BE2C (cell line): ENCODE measurements at places on chromosomes 2 and 18.
A peak's percentile ranks its signal among the peaks of the same experiment; 100 is the strongest.

DNA sequence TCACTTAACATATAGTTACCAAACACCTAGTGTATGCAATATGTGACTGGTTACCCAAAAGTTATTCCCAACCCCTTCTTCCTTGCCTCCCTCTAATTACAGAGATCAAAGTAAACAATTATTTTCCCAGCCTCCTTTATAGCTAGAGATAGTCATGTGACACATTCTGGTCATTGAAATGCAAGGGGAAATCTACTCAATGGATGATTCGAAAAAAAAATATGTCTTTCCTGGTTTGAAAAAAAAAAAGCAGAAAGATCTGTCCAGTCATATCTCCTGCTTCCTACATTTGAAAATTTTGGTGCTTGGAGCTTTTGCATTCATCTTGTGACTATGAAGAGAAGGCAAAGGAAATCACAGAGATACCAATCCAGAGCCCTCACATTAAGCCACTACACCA lies 27.6 kb upstream of the UGP2 start:
- no peak for DNase-seq

DNA sequence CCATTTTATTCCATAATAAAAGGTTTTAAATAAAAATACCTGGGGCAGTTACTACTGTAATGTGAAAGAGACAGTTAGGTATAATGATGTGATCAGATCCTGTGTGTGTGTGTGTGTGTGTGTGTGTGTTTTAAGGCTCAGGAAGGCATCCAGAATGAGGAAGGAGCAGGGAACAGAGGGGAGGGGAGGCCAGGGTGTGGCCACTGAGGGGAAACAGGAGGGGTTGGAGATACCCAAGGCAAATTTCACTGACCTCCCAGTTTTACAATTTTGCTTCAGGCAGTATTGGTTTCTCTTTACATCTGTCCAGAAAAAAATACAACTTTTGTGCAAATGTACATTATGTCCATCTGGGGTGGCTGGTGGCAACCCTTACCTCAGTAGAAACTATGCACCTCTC lies 163.5 kb upstream of the FBXO11 start:
- DNase-seq = no peak

GRCh38 chr2:238971318-238972145 lies 123.6 kb downstream of the TWIST2 start:
- DNase-seq = no peak

- no peak for DNase-seq
These were observed 13.1 kb upstream of the LGALSL start for GRCh38 chr2:64440843-64441242.

- peak; percentile 36 for DNase-seq
These were observed 173.7 kb upstream of the HNRNPA3 start for GRCh38 chr2:177038787-177039484.

DNA sequence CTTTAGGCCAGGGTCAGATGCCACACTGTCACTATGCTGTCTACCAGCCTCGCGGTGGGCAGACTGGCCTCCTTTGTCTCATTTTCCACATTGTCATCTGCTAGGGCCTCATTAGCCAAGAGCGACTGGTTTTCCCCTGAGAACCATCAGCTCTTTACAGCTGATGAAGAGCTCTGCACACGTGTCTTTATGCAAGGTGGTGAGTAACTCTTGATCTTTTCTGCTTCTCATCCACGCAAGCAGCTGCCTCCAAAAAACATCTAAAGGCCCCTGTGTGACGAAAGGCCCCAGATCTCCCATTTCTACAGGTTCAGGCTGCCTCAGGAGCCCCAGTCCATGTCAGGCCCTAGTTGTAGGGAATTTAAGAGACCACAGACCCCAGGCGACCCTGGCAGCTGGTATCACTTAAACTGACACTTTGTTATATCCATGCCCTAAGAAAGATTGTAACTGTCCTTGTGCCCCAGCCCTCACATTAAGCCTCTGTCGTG lies 52.9 kb downstream of the DPYSL5 start:
- no peak for DNase-seq

DNA sequence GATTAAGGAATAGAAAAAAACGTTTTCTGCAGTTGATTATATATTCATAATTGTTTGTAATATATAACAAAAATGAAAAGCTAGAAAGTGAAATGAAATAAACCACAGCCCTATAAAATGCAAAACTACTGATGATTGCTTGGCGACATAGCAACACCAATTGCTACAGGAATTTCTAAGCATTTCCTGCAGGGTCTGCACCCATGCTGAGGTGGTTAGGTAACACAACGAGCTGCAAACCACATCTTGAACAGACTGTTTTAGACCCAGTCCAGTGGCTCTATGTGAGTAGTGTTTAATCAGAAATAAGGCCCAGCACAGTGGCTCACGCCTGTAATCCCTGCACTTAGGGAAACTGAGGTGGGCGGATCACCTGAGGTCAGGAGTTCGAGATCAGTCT lies 17.2 kb upstream of the UGT1A9 start:
- DNase-seq = no peak

DNA sequence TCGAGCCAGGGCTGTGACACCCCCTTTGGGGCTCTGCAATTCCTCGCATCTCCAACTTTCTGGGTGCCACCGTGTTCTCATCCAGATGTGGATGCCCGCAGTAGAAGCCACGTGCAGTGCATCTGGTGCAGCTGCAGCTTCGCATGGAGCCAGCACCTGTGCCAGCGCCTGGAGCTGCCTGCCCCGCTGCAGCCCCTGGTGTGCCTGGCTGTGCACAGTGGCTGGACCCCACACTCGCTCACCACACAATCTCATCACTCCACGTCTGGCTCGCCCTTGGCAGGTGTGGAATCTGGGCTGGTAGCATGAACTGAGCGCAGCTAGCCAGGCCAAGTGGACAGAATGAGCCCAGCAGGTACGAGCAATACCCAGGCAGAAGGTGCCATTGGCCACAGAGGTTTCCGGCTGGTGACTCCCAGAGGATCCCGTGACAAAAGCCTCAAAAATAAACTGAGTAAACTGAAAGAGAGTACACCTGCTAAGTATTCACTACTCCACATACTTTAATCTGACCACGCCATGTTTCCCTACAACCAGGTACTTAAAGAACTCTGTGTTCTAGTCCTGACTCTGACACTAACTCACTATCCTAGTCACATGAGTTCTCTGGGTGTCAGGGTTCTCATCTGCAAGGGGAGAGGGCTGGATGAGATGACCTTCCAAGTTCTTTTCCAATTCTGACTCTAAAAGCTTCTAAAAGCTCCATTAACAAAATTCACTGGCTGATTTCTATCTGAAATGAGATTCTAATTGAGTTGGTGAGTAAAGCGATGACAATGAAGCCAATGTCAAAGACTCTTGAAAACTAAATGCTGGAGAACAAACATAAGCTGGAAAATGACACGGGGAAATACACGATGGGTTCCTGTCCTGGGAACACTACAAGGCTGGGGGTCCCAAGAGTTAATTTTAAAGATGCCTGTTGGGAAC lies 37.1 kb downstream of the RNF152 start:
- DNase-seq = peak; percentile 46

DNA sequence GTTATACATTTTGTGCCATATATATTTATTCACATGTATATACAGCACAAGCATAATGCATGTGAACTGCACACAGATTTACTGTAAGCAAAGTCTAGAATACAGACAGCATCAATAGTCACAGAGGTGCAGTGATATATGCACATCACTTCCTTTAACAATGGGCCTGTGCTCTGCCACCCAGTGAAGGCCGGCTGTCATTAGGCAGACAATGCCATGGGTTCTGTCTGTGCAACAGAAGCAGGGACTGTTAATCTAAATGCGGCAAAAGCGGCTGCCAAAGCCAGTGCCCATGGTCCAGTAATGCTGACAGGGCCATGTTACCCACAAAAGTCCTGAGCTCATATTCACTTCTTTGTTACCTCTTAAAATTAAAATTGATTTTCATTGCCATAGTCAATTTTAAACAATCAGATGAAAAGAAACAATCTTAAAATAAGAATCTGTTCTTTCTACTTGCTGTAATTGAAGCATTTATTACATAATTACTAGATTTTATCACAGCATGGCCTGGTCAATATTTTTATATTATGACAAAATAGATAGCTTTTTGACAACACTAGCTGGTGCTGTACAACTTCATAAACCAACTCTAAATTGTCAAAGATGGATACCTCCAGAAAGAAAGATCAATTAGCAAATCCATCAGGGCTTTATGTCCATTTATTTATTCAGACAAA lies 232.0 kb downstream of the STK39 start:
- peak; percentile 59 for DNase-seq

GRCh38 chr18:70506511-70506910 lies 217.7 kb downstream of the SOCS6 start:
- no peak for DNase-seq

DNA sequence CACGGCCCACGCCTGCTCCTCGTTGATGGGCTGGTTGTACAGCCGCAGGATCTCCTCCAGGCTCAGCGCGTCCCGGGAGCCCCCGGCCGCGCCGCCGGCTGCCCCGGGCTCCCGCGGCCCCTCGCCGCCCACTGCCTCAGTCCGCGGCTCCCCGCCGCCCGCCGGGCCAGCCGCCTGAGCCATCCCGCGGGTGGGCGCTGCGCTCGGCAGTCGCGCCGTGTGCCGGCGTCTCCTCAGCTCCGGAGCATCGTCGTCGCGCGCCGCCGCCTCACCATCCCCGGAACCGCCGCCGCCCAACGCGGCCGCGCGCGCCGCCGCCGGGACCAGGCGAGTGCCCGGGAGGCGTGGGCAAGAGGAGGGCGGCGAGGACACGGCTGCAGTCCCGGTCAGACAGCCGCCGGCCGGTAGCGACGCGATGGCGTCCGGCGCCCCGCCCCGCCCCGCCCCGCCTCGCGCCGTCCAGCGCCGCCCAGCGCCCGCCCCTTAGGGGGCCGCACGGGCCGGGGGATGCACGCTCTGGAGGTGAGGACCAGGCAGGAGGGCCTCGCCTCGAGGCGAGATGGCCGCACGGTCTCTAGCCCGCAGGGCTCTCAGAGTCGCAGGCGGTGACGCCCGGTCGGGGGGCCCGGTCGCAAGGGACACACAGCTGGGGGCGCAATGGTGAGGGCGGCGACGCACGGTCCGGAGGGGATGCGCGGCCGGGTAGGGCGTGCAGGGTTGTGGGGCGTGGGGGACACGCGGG lies at the start of gene SPIRE1:
TSS of gene SPIRE1 (minus strand) at position 424 of the 742 bp plus-strand sequence. CDS start at position 183, 241 bp downstream.
- DNase-seq = peak; percentile 66

GRCh38 chr18:36348971-36349417 lies 51.5 kb downstream of the FHOD3 start:
- DNase-seq = no peak

DNA sequence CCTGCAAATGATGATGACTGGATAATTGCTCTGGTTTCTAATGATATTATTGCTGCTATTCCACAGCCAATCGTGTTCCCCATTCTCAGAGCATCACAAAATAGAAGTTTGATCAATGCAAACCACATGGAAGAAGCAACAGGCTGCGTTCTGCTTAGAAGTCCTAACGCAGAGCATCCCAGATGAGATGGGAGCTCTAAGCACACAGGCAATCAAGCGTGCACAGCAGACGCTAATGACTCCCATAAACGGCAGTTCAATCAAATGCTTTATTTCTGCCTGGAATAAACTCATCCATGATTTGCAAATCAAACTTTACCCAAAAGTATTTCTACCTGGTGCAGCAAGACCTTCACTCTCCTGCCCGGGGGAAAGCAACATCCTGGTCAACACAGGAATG lies 304.2 kb downstream of the FBXO15 start:
- no peak for DNase-seq

DNA sequence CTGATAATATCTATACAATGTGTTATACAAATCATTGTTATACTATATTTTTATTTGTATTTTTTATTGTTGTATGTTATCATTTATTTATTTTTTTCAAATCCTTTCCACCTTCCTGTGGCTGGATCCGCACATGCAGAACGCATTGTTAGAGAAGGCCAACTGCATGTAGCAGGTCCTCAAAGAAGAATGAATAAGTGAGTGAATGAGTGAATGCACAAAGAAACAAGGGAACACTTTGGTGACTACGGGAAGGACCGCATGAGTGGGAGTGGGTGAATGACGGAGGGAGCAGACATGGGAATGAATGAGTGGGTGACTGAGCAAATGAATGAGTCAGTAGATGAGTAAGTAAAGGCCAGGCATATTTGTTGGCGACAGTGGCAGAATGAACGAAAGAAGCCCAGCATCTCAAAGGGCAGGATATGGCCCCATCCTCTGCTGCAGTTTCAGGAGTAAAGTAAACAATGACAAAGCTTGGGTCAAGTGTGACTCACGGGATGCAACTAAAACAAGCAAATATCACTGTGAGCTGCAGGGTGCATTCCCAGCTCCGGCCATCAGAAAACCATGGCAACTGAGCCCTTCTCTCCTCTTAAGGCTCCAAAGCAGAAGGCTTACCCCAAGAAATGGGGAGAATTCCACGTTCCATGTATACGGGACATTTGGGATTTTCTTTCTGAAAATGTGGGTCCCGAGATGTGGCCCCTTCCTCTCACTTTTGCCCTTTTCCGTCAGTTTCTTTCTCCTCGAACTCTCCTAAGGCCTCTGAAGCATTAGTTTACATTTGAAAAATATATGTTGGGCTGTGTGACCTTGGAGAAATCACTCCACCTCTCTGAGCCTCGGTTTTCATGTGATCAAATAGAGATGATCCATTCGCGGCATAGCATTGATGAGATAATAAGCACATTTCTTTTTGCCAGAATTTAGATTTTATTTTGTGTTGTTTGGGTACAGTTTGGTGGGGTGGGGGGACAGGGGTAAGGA lies 24.5 kb downstream of the KCNF1 start:
- DNase-seq = no peak

DNA sequence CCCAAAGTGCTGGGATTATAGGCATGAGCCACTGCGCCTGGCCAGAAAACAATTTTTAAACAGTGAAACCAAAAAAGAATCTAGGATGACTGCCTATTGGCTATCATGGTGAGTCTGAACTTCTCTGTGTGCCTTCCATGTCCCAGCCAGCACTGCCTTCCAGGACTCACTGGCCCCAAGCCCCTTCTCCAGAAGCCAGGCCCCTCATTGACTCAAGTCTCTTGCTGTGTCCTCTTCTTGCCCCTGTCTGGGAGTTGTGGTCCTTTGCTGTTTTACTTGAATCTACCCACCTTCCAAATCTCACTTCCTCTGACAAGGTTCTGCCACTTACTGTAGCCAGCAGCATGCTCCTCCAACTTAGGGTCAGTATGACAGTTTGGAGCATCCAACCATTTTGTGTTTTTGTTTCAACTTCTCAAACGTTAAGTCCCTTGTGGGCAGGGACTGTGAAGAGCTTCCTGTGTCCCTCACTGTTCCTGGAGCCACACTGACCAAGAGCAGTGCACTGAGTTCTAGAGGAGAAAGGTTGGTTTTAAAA lies 41.7 kb downstream of the ST3GAL5 start:
- DNase-seq = no peak

DNA sequence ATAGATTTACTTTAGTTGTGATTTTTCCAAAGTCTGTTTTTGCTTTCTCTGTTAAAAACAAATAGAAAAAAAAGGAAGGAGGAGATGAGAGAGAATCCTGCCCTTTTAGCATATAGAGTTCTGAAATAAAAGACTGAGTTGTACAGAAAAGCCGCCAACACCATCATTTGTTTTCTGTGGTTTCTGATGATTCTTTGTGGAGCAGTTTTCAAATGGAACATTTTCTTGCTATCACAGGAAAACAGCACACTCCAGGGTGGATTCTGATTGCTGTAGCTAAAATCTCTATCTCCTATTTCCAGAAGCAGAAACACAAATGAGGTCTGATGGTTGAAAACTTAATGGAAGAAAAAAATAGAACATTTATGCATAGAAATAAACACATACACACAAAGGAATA lies 144.6 kb upstream of the L3MBTL4 start:
- DNase-seq = no peak

- peak; percentile 71 for DNase-seq
These were observed 35.5 kb downstream of the LIPG start for GRCh38 chr18:49597157-49597931.
